Fibroblast of skin of left quadriceps (primary cell): ENCODE measurements at places on chromosomes 4 and X.
A peak's percentile ranks its signal among the peaks of the same experiment; 100 is the strongest.

- DNase-seq = peak; percentile 86
These were observed 555.6 kb downstream of the PPARGC1A start for GRCh38 chr4:23333946-23334878.

- DNase-seq = no peak
These were observed 829.9 kb downstream of the FAT4 start for GRCh38 chr4:126144543-126145237.

DNA sequence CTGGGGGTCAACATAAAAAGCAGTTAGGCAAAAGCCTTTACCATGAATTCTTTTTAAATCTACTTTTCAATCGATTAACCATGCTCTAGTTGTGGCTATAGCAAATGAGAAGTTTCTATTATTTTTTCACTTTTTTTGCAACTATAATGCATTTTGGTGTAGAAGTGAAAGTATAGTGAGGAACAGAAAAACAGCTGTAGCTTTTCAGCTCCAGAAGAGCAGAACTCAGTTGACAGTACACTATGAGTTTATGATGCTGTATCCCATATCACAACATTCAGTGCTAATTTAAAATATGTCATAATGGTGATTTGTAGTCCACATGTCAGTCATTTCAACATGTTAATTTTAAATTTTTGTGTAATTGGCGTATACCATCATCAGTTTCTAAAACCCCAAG, 8.7 kb upstream of the MUC7 start:
- DNase-seq = no peak

GRCh38 chr4:107037199-107037584, 1.1 kb upstream of the DKK2 start:
- DNase-seq = no peak

GRCh38 chrX:155891446-155892210, 10.5 kb downstream of the VAMP7 start:
- no peak for DNase-seq

- DNase-seq = no peak
These were observed 52.0 kb upstream of the PDLIM5 start for GRCh38 chr4:94399721-94400120.

DNA sequence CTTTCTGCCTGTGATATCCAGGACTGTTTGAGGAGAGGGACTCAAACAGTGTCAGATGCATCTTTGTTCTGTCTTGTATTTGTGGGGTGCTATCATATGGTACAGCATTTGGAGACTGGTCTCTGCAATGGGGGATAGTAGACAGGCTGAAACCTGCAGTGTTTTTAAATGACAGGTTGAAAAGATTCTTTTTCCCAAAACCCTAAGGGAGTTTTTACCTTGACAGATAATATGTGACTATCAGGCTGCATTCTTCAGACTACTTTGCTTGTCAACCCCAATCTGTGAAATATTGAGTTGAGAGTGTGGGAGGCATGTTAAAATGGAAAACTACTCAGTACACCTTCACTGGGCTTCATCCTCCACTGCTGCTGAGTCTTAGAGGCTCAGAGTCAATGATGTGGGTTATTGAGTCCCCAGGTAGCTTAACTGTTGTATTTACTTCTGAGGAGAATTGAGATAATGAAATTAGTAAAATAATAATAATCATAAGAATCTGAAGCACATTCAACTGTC, 274.9 kb downstream of the GASK1B start:
- DNase-seq = no peak

- DNase-seq = no peak
These were observed 44.5 kb downstream of the FGFRL1 start for GRCh38 chr4:1055721-1056590.

- no peak for DNase-seq
These were observed 29.5 kb downstream of the TMEM131L start for GRCh38 chr4:153495480-153496193.

- DNase-seq = no peak
These were observed 647.4 kb downstream of the BCOR start for GRCh38 chrX:39450234-39450977.

- no peak for DNase-seq
These were observed 57.0 kb upstream of the SORCS2 start for GRCh38 chr4:7135389-7135746.

GRCh38 chr4:58669783-58670182, 1559.6 kb upstream of the IGFBP7 start:
- DNase-seq = no peak

DNA sequence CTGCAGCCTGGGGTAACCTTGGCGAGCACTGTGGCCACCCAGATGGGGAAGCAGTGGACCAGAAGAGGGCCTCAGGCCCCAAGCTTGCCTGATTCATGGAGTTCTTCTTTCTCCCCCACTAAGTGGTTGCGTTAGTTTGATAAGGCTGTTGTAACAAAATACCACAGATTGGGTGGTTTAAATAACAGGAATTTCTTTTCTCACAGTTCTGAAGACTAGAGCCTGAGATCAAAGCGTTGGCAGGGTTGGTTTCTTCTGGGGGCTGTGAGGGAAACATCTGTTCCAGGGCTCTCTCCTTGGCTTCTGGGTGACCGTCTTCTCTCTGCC, 105.7 kb upstream of the GATB start:
- DNase-seq = no peak

DNA sequence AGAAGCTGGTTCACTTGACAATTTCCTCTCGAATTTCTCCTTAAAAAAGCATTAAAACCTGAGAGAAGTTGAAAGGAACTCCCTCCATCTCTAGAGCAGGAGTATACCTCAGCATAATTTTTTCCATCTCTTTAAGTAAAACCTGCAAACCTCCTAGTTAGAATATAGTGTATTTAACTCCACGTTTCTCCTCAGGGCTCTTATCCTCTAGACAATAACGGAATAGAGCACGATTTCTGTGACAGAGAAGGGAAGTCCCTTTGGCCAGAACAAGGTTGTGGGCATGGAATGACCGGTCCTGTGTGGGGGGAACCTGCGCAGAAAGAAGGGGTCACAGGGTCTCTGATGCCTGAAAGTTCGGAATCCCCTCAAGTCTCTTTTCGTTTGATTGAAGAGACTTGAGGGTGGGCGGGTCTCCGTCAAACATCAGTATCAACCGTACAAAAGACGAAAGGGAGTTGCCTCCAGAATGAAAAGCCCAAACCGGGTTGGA, 697 bp downstream of the ZNF280C start:
- no peak for DNase-seq

GRCh38 chrX:42085836-42086235, 162.5 kb upstream of the CASK start:
- no peak for DNase-seq

GRCh38 chr4:84691170-84691691, 108.3 kb downstream of the CDS1 start:
- DNase-seq = peak; percentile 92

- peak; percentile 75 for DNase-seq
These were observed 56.7 kb downstream of the SPINK2 start for GRCh38 chr4:56764775-56765174.

DNA sequence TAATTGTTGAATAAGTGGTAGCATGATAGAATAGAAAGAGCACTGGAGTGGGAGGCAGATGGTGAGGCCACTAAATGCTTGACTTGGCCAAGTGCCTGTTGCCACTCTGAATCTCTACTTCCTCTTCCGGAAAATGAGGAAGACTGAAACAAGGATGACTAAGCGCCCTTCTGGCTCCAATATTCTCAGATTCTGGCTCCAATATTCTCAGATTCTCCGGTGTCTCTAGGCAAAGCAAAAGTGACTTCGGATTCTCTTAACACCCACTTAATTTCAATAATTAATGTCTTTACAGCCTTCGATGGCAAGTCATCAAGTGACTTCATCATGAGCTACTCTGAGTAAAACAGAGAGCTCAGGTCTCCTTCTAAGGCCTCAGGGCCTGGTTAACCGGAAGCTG, 402.2 kb upstream of the FGF13 start:
- no peak for DNase-seq

- no peak for DNase-seq
These were observed 45.2 kb downstream of the LNX1 start for GRCh38 chr4:53545942-53546581.

DNA sequence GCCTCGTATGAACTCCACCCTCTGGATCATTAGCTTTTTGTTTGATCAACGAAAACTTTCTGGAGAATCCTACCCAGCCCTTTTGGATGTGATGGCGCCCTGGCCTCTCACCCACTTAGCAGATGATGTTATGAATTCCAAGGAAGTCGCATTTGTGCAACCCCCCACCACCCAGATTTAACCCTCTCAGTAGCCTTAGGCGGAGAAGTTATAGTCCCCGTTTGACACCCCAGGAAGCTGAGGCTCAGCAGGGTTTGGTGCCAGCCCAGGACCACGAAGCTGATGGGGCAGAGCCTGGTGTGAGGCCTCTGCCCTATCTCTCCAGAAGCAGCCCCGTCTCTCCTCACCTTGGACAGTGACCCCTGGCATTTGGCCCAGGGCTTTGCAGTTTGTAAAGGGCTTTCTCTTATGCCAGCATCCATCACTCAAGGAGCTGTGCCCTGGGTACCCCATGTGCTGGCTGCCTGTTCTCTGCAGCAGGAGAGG, 1.0 kb downstream of the WFS1 start:
- DNase-seq = no peak

DNA sequence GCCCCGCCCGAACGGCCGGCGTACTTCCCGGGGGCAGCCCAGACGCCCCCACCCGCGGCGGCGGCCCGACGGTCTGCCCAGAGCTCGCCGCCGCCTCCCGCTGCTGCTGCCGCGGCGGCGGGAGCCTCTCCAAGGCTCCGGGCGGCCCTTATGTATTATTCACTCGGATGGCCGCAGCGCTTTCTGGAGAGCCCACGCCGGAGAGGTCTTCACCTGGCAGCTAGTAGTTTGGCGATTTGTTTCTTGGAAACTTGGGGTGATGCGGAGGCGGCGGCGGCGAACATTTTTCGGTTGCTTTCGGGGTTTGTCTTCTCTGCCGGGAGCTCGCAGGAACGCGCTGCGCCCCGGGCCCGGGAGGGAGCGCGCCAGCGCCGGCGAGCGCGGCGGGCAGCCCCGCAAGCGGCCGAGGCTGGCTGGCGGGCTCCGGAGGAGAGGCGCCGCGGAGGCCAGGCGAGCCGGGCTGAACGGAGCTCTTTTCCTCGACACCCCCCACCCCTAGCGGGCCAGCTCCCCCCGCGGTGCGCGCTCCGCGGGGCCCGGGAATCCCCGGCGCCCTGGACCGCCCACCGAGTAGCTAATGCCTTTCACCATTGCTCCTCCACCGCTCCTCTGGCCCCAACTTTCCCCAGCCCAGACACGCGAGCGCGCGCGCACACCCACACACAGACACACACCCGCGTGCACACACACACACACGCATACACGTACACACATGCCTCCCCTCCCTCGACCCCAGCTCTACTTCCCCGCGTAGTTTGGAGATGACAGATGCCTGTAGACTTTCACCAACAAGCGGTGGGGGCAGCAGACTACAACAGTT, 113.5 kb downstream of the DHX15 start:
- no peak for DNase-seq

- no peak for DNase-seq
These were observed 7.0 kb downstream of the LRCH2 start for GRCh38 chrX:115226929-115227328.

- no peak for DNase-seq
These were observed 111.4 kb upstream of the RXFP1 start for GRCh38 chr4:158410272-158410671.

DNA sequence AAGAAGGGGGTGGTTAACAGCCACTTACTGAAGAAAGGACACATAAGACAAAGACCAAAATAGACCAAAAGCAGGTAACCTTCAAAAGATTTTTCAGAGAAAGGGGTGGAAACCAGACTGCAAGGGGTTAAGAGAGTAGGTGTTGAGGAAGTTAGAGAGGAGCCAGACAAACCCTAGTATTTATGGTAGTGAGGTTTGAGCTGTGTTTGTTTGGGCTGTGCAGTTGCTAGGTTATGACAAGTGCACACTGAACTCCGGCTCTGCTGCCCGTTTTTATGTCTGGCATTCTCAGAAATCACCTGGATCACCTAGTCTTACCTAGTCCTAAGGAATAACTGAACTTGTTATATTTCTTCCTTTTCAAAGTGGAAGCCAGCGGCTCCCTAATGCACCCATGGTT, 22.9 kb upstream of the G3BP2 start:
- no peak for DNase-seq

DNA sequence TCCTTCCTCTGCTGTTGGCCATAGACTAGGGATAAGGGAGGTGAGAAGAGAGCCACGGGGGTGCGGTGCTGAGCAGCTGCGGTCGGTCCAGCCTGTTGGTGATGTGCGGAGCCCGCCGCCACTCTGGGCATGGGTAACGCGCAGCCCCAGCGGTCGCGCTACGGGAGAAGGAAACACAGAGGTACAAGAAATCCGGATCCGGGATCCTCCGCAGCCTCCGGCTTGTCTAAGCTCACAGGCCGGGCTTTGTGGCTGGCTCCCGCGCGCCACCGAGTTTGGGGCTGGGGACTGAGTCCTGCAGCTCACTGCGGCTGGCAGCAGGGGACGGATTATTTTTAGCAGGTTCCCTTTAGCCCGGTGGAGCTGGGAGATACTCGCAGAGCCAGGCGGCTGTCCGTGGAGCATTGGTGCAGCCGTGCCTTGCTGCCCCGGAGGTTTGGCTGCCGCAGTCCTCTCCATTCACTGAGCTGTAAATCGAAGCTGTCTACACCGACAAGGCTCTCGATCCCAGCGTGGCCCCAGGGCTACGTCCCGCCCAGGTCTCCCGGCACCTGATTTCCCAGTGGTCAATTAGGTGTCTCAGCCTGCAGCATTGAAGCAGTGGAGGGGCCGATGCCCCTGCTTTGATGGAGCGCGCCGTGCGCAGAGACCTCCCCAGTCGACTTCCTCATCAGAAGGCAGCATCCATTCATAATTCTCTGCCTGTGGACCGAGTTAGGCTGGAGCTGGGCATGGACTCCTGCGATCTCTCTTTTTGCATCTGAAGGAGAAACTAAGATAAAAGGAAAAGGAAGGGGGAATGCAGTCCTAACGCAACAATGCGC, 81.9 kb upstream of the SCML1 start:
- DNase-seq = no peak

- no peak for DNase-seq
These were observed 327.5 kb downstream of the BMPR1B start for GRCh38 chr4:95085124-95085833.

GRCh38 chr4:118957722-118958445, 69.2 kb downstream of the SYNPO2 start:
- no peak for DNase-seq

- peak; percentile 32 for DNase-seq
These were observed at the start of gene QDPR for GRCh38 chr4:17511950-17512795. QDPR (minus strand) TSS chr4:17512090; CDS start chr4:17512054, 36 bp downstream.

DNA sequence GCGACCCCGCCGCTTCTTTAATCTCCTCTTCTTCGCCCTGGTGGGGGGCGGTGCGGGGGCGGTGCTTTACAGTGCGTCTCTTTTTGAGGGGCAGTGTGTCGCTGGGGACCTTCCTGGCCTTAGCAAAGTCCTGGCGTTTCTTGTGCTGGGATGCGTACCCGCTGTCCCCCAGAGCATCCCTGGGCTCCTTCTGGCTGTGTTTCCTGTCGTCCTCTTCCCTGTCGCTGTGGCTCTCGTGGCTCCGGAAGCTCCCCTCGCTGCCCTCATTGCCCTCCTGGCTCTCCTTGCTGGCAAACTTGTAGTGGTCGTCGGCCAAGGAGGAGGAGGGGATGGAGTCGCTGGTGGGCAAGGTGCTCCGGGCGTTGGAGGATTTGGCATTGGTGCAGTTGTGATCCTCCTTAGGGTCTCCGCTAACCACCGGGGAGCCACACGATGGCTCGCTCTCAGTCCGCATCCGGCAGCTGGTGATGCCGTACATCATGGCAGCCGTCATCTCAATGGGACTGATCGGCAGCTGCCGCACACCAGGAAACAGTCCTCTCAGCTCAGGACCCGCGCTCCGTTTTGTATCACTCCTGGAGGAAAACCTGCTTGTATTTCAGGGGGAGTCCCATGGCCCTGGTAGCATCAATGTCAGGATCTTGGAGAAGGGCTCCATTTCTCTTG, 30.4 kb upstream of the TMSB15A start:
- DNase-seq = no peak

- no peak for DNase-seq
These were observed at the start of gene GPRASP2 for GRCh38 chrX:102712216-102712966. GPRASP2 (plus strand) TSS chrX:102712448; CDS start chrX:102714870, 2,422 bp downstream.
